NCI-H2171 treated with DMSO at 0.1 percent for 48 hours (cell line): ENCODE measurements at places on chromosomes 6 and 20.

- DNase-seq, result no peak
Observed at GRCh38 chr6:97459986-97460385, 177.0 kb upstream of the MMS22L start.

DNA sequence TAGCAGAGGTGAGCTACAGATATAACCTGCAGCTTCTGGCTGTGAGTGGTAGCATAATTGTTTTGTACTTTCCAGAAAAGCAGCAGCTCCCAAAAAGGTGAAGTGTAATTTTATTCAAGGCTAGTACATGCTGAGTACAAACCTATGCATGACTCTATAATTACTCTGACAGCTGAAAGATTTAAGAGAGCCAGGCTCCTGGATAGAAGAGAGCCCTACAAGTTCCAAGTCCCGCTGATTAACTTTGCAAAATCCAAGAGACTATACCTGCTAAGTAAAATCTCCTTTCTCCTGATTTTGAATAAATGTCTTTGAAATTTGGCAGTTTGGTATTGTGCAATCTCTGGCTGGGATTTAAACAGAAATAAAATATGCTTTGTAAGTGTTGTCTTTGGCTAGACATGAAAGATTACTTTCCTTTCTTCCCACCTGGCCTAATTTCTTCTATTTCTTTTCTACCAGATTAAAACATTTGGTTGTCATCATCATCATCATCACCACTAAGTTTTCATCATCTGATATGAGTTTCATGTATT lies 79.5 kb downstream of the CTNNBL1 start:
- DNase-seq, result peak; percentile 55

DNA sequence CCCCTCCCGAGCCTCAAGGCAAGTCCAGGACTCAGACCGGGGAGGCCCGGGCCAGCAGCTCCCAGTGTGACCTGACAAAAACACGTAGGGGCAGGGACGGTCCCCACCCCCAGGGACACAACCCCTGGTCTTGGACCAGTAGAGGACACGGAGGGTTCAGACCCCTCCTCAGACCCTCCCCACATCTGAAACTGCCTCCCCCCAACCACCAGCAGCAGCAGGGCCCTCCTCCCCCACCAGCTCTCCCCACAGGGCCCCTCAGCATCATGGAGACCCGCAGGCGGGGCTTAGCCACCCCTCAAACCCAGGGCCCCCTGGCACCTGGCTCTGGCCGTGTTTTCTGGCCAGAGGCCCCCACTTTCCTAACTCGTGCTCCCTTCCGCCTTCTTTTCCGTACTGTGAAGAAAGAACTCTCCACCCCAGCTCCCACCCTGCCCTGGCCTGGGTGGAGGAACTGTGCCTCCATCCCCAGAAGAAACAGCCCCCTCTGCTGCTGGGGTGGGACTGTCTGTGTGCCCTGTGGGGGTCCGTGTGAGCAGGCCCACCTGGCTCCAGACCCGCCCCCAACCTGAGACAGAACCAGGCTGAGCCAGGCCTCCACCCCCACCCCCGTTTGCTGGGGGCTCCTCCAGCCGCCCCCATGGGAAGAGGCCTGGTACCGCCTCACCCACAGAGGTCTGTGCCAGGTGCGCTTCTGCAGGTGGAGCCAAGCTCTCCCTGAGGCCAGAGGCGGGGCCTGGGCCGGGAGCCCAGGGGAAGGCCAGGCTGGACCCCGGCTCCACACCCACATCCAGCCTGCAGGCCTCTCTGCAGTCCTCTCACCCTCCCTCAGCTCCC lies 39.0 kb upstream of the MDFI start:
- DNase-seq, result no peak

- no peak for DNase-seq
Observed at GRCh38 chr6:47057830-47058540, 15.9 kb upstream of the ADGRF1 start.

DNA sequence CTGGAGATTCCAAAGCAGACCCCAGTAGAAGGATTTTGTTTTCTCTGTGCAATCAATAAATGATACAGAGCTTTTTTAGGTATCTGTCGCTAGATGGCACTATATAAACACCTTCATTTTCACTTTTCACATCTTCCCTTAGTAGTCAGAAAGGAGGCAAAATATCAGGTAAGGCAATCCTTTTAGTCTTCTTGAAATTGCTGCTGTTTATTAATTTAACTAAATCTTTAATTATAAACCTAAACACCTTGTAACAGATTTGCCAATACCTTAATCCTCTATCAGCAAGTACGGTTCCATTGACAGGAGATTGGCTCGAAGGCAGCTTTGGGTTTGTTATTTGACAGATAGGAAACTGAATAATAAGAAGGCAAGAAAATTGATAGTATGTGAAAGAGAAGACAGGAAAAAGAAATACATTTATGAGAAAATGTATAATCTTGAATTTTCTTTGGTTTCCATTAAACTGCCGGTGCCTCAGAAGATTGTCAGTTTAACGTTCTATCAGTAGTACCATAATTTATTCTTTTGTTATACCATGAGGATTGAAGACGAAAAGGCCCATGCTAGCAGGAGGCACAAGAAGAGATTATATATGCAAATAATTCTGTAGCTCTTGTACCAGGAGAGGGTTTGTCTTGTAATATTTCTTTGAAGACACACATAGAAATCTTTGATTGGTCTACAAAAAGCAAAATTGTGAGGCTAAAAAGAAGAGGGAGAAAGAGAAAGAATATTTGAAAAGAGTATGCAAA lies 23.5 kb upstream of the IBTK start:
- peak; percentile 68 for DNase-seq

GRCh38 chr20:25491446-25492038 lies 84.1 kb downstream of the GINS1 start:
- no peak for DNase-seq

GRCh38 chr6:66896415-66896814 lies 1189.4 kb upstream of the EYS start:
- DNase-seq, result peak; percentile 6

DNA sequence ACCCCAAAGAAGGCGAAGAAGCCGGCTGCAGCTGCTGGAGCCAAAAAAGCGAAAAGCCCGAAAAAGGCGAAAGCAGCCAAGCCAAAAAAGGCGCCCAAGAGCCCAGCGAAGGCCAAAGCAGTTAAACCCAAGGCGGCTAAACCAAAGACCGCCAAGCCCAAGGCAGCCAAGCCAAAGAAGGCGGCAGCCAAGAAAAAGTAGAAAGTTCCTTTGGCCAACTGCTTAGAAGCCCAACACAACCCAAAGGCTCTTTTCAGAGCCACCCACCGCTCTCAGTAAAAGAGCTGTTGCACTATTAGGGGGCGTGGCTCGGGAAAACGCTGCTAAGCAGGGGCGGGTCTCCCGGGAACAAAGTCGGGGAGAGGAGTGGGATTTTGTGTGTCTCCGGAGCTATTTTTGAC lies 69.6 kb downstream of the HFE start:
- peak; percentile 87 for DNase-seq

DNA sequence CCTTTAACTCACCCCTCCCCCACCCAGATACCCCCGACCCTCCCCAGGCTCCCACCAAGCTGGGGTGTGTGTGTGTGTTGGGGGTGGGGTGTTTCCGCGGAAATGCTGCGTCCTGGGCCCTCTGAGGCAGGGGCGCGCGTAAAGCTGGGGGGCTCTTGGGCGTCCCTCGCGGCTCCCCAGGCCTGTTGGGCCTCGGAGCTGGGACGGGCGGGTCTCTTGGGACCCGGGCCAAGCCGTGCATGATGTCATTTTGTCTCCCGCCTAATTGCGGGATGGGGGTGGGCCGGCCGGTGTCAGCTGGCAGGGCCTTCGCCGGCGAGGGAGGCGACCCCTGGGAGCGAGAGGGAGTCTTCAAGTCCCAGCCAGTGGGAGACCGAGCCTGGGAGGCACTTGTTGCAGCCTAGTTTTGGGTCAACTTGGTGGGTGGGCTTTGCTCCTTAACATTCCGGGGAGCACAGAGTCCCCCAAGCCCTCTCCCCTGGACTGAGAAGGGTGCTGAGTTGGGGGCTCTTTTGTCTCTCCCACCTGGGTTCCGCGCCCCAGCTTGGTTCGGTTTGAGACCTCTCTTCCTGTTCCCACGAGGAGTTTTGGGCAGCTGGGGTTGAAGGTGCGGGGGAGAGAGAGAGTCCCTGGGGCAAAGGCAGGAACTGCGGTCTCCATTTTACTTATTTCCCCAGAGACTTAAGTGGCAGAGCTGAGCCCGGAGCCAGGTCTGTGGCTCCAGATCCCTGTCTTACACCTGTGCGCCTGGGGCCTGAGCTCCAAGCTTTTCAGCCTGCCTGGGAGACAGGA lies 623 bp downstream of the MYBL2 start:
- peak; percentile 85 for DNase-seq
